ENCODE measurements at places on chromosomes 4 and X.

- no peak for DNase-seq
These were observed 691.4 kb downstream of the PCDH7 start for GRCh38 chr4:31411565-31411964.

DNA sequence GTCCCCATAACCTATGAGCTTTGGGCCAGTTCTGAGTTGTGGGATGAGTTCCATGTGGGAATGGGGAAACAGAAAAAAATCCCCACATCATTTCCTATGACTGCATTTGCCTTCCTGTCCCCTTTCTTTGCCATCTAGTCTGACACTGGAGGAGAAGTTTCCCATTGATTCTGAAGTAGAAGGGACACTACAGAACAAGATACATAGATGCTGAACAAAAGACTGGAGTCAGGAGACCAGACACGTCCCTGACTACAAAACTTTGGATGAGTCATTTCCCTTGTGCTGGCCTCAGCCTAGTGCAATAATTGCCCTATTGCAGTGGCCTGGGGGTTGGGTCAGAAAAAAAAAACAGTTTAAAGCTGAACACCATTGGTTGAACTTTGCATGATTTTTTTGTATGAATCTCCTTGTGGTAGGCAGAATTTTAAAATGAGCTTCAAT is 22.1 kb downstream of the BEX3 start:
- DNase-seq = no peak

GRCh38 chr4:121455285-121455684 is 74.5 kb upstream of the QRFPR start:
- DNase-seq = no peak

GRCh38 chr4:81565142-81565870 is 93.6 kb upstream of the RASGEF1B start:
- DNase-seq = no peak

DNA sequence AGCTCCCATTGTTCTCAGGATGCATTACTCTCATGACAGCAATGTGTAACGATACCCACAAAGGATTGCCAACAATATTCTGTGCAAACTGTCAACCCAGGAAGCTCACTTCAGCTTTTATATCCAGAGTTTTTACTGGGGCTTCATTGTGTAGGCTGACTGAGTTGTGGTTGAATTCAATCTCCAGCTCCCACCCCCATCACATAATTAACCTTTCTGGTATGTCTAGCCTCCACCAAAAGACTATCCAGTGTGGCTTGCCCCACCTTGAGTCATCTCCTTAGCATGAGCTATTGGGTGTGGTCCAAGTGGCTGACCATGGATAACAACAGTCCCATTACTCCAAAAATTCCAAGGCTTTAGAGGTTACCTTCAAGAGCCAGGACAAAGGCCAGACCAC is 17.7 kb upstream of the TAB3 start:
- DNase-seq = no peak

GRCh38 chr4:82737354-82737753 is 61.2 kb downstream of the SCD5 start:
- DNase-seq = no peak

DNA sequence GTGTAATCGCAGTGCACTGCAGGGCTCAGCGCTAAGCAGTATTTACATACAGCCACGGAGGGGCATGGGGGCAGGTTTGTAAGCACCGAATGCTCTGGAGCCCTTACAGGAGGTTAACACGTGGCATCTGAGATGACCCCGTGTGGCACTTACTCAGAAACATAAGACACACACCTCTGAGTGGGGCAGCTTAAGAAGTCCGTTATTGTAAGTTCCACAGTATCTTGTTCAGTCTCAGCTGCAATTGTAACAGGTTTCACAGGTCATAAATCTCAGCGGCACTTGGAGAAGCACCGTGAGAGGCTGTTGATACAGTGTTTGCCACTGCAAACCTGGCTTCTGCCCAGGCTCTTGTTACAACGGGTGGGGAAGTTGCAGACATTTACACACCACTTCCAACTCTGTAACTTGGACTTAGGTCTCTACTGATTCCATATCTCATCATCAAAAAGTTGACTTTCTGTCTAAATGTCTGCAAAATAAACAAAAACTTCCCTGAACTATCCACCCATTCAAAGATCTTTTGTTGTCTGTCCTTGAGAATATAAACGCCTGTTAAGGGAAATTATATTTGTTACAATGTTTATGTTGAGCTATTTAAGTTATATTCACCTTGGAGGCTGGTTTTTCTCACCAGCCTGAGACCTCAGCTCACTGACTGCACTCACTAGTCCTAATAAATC is 10.3 kb downstream of the CPLX1 start:
- no peak for DNase-seq

DNA sequence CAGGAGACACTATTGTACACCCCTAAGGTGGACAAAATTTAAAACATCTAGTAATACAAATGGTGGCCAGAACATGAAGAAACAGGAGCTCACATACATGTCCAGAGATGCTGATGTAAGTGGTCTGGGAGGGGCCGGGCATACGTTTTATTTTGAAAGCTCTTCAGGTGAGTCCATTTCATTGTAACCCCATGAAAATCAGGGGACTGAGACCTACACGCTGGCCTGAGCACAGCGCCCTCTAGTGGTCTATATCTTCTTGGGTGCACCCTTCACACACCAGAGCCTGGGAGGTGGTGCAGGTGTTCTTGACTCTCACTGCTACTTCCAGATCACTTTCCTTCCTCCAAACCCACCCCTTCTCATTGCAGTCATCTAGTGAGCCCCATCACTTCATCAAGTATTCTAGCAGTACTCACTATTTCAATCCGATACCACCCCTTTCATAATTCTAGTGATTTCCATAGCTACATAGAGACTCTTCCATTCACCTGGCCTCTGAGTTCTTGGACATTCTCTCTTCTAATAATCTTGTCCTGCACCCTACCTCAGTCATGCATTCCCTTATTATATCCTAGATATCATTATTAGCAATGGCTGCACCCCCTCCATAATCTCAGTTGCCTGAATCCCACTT is 4.3 kb upstream of the TLR6 start:
- DNase-seq = no peak

DNA sequence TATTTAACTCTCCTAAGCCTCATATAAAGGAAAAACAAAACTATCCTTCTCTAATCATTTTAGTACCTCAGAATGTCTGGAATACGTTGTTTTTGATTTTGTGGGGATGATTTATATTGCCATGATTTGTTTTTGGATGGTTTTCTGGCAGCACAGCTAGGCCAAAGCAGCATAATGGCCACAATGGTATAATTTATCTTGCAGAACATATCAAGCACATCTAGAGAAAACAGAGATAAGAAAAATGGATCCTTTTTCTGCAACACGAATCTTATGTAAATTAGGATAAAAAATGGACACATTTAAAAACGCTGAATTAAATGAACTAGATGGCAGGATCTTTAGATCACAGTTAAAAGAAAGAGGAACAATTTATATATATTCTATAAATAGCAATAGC is 269.9 kb upstream of the FAT4 start:
- DNase-seq = no peak

GRCh38 chrX:77298790-77299189 is 148.4 kb upstream of the FGF16 start:
- no peak for DNase-seq

DNA sequence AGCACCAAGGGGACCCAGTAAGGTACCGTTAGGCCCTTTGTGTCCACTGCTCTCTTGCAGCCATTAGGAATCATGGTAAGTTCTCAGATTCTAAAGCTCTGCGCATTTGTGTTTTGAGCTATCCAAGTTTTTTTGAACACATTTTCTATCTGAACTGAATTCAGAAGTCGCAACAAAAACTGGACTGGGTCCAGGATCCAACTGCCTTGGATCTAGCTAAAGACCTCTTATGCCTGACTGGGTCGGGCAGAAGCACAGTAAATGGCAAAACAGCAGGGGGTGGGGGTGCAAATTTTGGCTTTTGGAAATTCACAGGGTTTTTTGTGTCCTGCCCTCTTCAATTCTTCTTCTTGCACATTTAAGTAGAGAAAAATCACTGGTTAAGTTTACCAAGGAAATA is 30.0 kb downstream of the RCHY1 start:
- no peak for DNase-seq

- DNase-seq = no peak
These were observed 75.2 kb downstream of the FAM53A start for GRCh38 chr4:1608821-1609500.

- DNase-seq = no peak
These were observed 1250.4 kb downstream of the PCDH18 start for GRCh38 chr4:136281889-136282288.

- no peak for DNase-seq
These were observed 34.8 kb downstream of the OSTC start for GRCh38 chr4:108685036-108685686.

DNA sequence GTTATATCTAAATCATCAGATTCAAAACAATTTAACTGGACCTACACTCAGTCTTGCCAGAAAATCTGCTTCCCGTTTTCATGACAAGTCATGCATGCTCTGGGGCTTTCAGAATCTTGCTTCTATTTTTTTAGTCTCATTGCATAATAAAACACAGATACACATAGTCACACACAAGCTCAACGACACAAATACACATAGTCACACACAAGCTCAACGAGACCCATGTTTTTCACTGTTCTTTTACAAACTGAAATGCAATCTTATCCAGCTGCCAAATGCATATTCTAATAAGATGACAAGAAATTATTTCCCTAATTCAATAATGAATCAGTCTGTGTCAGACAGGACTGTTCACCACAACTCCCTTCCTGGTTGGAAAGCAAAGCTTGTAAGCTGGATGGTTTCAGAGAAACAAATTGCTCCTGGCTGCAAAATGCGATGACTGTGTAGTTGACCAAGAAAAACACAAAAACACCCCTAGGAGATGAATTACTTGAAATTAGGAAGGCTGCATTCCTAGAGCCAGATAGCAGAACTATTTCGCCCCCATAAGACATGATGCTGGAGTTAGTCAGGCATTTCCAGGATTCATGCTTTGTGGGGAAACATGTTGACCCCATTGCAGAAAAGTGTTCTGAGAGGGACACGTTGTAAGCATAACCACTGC is 208.7 kb downstream of the CHIC2 start:
- no peak for DNase-seq

DNA sequence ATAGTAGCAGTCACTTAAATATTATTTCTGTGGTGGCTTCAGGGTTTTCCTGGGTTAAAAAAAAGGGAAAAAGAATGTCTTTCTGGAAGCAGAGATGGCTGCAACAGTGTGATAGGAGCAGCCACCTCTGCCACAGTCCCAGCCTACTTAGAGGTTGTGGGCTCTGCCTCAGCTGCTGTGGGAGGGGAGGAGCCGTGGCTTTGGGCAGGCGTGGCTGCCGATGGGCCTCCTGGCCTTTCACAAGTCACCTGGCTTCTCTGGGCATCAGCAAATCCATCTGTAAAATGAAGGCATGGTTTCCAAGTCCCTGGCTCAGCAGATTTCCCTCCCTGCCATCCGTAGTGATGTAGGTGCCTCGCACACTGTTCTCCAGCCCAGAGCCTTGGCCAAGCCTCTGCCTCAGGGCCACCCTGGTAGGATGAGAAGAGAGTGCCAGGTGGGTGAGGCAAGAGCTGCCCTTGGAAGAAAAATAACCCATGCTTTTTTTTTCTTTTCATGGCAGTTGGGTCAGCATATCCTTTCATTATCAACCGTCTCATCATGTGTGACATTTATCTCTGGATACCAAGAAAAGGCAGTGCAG is 66.1 kb downstream of the PTTG2 start:
- DNase-seq = no peak

DNA sequence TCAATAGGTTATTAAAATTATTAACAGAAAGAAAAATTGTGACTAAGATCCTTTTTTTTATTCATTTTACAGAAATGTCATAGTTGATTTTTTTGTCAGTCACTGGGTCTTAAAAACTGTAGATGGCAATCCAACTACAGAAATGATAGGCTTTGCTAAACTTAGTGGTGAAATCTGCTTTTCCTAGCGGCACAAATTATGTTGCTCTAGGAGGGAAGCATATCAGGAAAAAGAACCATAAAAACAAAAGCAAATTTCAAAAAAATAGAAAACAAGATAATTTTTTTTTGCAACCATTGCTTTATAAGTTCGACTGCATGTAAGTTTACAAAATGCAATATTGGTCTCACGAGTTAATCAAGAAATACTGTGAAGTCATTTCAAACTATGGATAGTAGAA is 443.5 kb upstream of the IGFBP7 start:
- no peak for DNase-seq

DNA sequence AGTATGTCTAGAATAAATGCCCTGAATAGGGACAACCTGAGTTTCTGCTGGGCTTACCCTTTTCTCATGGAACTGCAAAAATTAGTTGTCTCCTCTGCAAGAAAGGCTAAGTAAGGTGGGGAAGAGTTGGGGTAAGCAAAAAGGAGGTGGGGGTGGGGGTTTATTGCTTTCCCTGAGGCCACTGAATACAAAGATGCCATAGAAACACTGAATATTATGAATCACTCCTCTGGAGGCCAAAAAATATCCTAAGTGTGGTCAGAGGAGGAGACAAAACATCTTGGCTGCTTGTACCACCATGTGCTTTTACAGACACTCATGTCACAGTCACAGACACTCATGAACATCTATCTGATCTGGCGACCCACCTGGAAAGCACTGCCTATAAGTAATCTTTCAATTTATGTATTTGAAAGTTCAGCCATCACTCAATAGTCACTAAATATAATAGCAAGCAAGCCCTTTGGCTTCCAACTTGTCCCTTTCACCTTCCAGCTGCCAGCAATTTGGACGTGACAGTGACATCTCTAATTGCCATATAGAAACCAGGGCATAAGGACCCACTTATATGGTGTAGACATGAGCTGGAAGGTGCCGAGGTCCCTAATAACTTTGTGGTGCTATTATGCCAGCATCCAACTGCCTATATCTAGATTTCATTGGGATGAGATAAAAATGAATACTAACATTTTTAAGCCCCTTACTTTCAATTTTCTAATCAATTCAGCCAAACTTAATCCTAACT is 122.7 kb upstream of the CBR4 start:
- no peak for DNase-seq

- no peak for DNase-seq
These were observed 36.4 kb upstream of the CD99 start for GRCh38 chrX:2654436-2655340.

DNA sequence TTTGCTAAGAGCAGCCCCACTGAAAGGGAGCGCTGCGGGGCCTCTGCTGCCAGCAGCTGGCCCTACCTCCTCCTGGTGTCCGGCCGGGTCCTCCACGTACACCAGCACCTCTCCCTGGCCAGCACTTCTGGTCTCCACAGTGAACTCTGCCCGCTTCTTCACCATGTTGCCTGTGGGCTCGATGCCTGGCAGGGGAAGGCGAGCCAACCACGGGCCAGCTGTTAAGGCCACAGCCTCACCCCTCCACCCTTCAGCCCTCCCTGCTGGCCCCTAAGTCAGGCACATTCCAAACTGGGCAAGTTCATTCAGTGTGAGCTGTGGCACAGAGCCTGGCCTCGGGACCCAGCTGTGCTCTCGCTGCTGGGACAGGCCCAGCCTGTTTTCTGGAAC is 7.8 kb downstream of the FLNA start:
- no peak for DNase-seq

DNA sequence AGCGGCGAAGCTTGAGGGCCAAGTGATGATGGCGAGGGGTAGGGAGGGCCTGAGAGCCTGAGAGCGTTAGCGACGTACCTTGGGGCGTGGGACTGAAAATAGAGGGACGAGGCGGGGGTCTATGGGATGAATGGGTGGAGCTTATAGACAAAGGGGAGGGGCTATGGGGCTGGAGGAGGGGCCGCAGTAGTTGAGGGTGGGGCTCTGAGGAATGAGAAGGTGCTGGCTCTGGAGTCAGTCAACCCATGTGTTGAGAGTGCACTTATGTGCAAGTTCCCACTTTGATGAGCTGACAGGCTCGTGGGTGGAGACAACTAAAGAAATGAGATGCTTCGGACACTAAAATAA is 488 bp downstream of the TBC1D25 start:
- no peak for DNase-seq
